ENCODE measurements at places on chromosomes 5 and 9. TPM values are rescaled to one million over a fixed set of nuclear protein-coding genes. Genes with fewer than 3 reads are reported as not detected.

SNCAIP gene
- total RNA-seq, result not detected

PCDHB5 gene
- 4.7 TPM for total RNA-seq

DMRT3 gene
- total RNA-seq, result not detected

HRCT1 gene
- 9.1 TPM for total RNA-seq

PCDHGC4 gene
- 15.4 TPM for total RNA-seq

SVEP1 gene
- total RNA-seq, result 58.3 TPM

DNA sequence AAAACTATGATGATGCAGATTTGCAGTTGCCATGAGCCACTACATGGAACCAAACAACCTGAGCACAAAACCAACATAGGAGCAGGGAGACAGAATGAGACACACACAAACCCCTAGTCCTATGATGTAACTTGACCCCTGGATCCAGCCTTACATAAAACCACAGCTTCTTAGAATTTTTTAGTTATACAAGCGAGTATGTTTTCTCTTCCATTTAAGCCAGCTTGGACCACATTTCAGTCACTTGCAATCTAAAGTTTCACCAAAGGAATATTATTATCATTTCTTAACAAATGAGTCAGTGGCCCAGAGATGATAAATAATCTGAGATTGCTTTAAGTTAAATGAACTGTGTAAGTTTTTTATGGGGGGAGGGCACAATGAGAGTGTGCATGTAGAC, 6.8 kb downstream of the SPOCK1 start:
- no peak overlapping the region for H3K4me3 ChIP-seq
- H3K27ac ChIP-seq, result no peak overlapping the region
- no peak for DNase-seq
- H3K4me1 ChIP-seq, result no peaks in the 10 kb centered on the region
- no peaks in the 10 kb centered on the region for H3K27me3 ChIP-seq

DNA sequence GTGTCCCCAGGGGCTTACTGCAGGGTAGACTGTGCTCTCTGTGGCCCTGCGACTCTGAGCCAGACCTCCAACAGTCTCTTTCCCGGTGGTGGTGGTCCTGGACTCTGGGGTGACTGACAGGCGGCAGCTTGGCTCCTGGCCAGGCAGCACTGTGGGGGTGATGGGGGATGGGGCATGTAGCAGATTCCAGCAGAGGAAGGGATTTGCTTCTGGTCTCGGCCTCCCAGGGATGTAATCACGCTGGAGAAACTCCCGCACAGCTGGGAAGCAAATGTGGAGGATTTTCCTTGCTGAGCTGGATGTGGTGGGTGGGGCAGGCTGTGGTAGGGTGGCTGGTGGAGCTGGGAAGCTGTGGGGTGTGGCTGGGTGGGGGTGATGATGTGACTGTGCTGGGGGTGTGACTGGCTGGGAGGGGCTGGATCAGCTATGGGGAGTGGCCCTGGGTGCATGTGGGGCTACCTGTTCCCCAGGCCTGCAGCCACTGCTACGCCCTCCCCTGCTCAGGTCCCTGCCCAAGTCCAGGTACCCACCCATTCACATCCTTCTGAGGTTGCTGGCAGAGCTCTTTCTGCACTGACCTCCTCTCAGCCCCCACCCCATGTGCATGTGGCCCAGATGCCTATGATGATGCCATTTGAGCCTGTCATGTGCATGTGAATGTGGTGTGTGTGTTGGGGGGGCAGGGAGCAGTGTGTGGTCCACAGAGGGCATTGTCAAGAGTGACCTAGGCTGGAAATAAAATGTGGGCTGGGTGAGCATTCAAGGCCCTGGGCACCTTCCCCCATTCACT, 3.8 kb downstream of the NDST1 start:
- H3K4me3 ChIP-seq, result no peak overlapping the region
- H3K36me3 ChIP-seq, result no peaks in the 10 kb centered on the region
- H3K27me3 ChIP-seq, result no peaks in the 10 kb centered on the region
- peaks cover 100% of the 10 kb centered on the region for H3K4me1 ChIP-seq

GRCh38 chr5:14164164-14165163, 21.3 kb downstream of the TRIO start:
- no peak overlapping the region for H3K27ac ChIP-seq
- no peaks in the 10 kb centered on the region for H3K27me3 ChIP-seq
- H3K36me3 ChIP-seq, result no peaks in the 10 kb centered on the region
- H3K4me3 ChIP-seq, result no peak overlapping the region
- peaks cover 76% of the 10 kb centered on the region for H3K4me1 ChIP-seq

DNA sequence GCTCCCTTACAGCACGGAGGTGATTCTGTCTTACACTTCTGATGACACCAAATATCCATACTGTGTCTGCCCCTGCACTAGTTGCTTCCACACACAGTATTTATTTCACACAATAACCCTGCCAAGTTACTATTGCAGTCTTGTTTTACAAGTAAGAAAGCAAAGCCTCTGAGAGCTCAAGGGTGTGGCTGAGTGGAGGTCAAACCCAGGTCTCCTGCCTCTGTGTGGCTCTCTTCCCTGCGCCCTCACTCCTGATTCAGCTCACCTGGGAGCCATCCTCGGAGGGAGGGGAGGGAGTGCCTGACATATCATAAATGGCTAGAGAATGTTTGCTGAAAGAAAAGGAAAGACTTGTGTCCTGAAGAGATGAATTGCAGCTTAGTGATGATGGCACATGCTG, 41.0 kb downstream of the MVB12B start:
- no peak overlapping the region for H3K4me3 ChIP-seq
- no peak overlapping the region for H3K27ac ChIP-seq
- no peaks in the 10 kb centered on the region for H3K36me3 ChIP-seq
- DNase-seq, result no peak
- peaks cover 50% of the 10 kb centered on the region for H3K4me1 ChIP-seq

- no peaks in the 10 kb centered on the region for H3K4me1 ChIP-seq
- no peaks in the 10 kb centered on the region for H3K27me3 ChIP-seq
- H3K4me3 ChIP-seq, result no peak overlapping the region
Observed at GRCh38 chr5:74288448-74289108, 351.9 kb downstream of the ENC1 start.

GRCh38 chr9:13179257-13179656, 100.2 kb downstream of the MPDZ start:
- H3K4me1 ChIP-seq, result no peaks in the 10 kb centered on the region
- no peak for DNase-seq
- H3K27me3 ChIP-seq, result no peaks in the 10 kb centered on the region
- peaks cover 28% of the 10 kb centered on the region for H3K36me3 ChIP-seq
- H3K4me3 ChIP-seq, result no peak overlapping the region

- DNase-seq, result no peak
- no peaks in the 10 kb centered on the region for H3K27me3 ChIP-seq
- no peak overlapping the region for H3K27ac ChIP-seq
- no peak overlapping the region for H3K4me3 ChIP-seq
Observed at GRCh38 chr9:99130069-99130468, 25.2 kb downstream of the TGFBR1 start.

GRCh38 chr5:142839711-142840346, 69.7 kb downstream of the ARHGAP26 start:
- no peaks in the 10 kb centered on the region for H3K27me3 ChIP-seq
- H3K4me3 ChIP-seq, result no peak overlapping the region
- H3K27ac ChIP-seq, result peak overlapping the region; percentile 73
- H3K4me1 ChIP-seq, result peaks cover 77% of the 10 kb centered on the region
- peak; percentile 67 for DNase-seq
- H3K36me3 ChIP-seq, result no peaks in the 10 kb centered on the region

DNA sequence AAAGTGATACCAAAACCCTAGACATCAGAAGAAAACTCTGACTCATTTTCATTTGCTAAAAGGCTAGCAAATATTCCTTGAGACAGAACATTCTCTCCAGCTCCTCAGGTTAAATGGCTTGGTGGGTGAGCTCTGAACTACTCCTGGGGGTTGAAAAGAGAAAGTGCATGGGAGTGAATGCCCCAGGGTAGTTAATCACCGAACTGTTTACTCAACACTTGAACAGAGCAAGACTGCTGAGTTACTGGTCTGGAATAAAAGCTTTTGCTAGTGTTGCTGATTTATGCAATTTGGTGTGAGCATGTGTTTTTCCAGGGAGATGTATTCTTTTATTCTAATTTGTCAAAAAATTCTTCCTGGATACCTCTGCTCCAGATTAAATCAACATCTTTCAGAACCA, 88.3 kb upstream of the PRDM9 start:
- H3K4me1 ChIP-seq, result no peaks in the 10 kb centered on the region
- H3K4me3 ChIP-seq, result no peak overlapping the region
- no peaks in the 10 kb centered on the region for H3K36me3 ChIP-seq
- DNase-seq, result no peak
- no peak overlapping the region for H3K27ac ChIP-seq

- H3K36me3 ChIP-seq, result no peaks in the 10 kb centered on the region
- no peaks in the 10 kb centered on the region for H3K27me3 ChIP-seq
- DNase-seq, result no peak
- no peak overlapping the region for H3K4me3 ChIP-seq
- H3K27ac ChIP-seq, result no peak overlapping the region
- H3K4me1 ChIP-seq, result no peaks in the 10 kb centered on the region
Observed at GRCh38 chr5:158747816-158748432, 351.8 kb downstream of the EBF1 start.

DNA sequence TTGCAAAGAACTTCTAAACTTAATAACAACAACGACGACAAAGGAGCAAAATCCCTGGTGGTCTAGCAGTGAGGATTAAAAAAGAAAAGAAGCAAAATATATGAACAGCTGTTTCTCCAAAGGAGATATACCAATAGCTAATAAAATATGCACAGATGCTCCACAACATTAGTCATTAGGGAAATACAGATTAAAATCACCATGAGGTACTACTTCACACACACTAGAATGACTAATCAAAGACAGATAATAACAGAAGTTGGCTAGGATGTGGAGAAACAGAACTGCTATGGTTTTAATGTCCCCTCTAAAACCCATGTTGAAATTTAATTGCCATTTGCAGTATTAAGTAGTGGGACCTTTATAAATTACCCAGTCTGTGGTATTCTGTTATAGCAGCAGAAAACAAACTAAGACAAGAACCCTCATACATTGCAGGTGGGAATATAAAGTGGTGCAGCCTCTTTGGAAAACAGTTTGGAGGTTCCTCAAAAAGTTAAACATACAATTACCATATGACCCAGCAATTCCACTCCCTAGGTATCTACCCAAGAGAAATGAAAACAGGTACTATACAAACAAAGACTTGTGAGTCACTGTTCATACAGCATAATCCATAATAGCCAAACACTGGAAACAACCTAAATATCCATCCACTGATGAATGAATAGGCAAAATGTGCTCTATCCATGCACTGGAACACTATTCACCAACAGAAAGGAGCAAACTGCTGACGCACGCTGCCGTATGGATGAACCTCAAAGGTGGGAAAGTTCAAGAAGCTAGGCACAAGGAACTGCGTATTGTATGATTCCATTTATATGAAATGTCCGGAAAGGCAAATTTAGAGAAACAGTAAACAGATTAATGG, 11.4 kb upstream of the DUSP1 start:
- no peak for DNase-seq
- H3K4me3 ChIP-seq, result no peak overlapping the region
- no peaks in the 10 kb centered on the region for H3K27me3 ChIP-seq

GRCh38 chr9:132609829-132610228, 27.4 kb downstream of the BARHL1 start:
- H3K27ac ChIP-seq, result no peak overlapping the region
- no peaks in the 10 kb centered on the region for H3K4me1 ChIP-seq
- DNase-seq, result no peak
- peaks cover 99% of the 10 kb centered on the region for H3K36me3 ChIP-seq

- H3K27ac ChIP-seq, result no peak overlapping the region
- peaks cover 3% of the 10 kb centered on the region for H3K27me3 ChIP-seq
- H3K4me3 ChIP-seq, result no peak overlapping the region
Observed at GRCh38 chr9:133656211-133657119, 20.3 kb downstream of the DBH start.

DNA sequence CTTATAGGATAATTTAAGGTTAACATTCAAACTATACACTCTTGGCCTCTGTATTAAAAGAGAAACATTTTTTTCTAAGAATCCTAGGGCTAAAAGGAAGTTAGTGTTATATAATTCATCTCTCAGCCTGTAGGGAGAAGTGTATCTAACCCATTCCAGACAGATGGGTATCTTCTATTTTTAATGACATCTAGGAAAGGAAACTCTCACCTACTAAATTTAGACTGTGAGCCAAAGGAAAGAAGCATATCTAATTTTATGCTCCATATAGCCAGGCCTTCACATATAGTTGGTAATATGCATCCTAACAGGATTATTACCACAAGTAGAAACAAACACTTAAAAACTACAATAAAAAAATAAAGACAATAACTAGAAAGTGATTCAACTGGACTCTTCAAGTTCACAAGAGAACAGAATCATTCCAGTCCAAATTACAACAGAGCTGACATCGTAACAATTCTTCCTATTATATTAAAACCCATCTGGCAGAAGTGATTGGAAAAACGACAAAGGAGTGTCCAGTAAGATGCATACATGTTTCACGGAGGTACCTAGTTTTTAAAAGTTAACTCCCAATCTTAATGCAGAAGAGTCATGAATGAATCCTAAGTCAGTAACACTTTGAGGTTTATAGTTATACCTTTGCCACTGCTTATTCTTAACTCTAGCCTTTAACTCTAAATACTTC, 39.4 kb downstream of the SCAI start:
- H3K36me3 ChIP-seq, result no peaks in the 10 kb centered on the region
- peaks cover 9% of the 10 kb centered on the region for H3K4me1 ChIP-seq
- no peak for DNase-seq
- H3K4me3 ChIP-seq, result no peak overlapping the region

GRCh38 chr9:79135681-79136415, 435.9 kb upstream of the TLE4 start:
- H3K4me3 ChIP-seq, result no peak overlapping the region
- no peaks in the 10 kb centered on the region for H3K36me3 ChIP-seq
- H3K27me3 ChIP-seq, result no peaks in the 10 kb centered on the region
- no peak for DNase-seq
- H3K27ac ChIP-seq, result no peak overlapping the region

DNA sequence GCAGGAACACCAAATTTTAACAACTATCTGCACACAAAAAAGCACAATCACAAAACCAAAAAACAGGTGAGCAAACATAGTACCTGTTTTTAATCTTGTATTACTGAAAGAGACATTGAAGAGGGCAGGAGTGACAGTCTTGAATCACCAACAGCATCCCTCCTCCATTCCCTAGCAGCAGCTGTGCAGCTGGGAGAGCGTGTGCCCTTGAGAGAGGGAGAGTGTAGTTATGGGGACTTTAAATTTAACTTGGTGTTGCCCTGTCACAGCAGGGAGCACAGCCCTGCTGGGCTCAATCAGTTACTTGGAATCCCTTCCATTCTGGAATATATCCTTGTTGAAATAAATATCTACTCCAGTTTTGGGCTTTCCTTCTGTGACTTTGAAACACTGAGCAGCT, 1938.7 kb upstream of the NUDT12 start:
- H3K4me3 ChIP-seq, result no peak overlapping the region
- H3K4me1 ChIP-seq, result no peaks in the 10 kb centered on the region
- no peaks in the 10 kb centered on the region for H3K36me3 ChIP-seq
- no peaks in the 10 kb centered on the region for H3K27me3 ChIP-seq

- DNase-seq, result no peak
- H3K4me3 ChIP-seq, result no peak overlapping the region
- H3K27me3 ChIP-seq, result no peaks in the 10 kb centered on the region
- no peaks in the 10 kb centered on the region for H3K36me3 ChIP-seq
Observed at GRCh38 chr5:176178789-176179188, 59.4 kb upstream of the SIMC1 start.

DNA sequence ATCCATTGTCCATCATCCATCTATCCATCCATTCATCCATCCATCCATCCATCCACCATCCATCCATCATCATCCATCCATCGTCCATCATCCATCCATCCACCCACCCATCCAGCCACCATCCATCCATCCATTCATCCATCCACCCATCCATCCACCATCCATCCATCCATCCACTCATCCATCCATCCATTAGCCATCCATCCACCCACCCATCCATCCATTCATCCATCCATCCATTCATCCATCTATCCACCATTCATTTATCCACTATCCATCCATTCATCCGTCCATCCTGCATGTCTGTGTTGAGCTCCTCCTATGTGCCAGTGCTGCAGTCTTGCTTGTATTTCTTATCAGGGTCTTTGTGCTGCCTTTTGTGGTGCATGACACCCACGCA, 44.2 kb downstream of the COL5A1 start:
- H3K4me3 ChIP-seq, result no peak overlapping the region
- H3K4me1 ChIP-seq, result peaks cover 53% of the 10 kb centered on the region
- no peaks in the 10 kb centered on the region for H3K36me3 ChIP-seq
- H3K27ac ChIP-seq, result no peak overlapping the region
